Activated CD4-positive, alpha-beta T cell treated with anti-CD3 and anti-CD28 coated beads, Interleukin-10, Interleukin-2, amounts not matched to agents 100 ng/mL and 50 ng/mL, durations not matched to agents 16 hours and 8 hours (primary cell): ENCODE measurements at places on chromosomes 13 and 19.

- DNase-seq, result no peak
Observed at GRCh38 chr13:80040981-80041317, 300.0 kb downstream of the SPRY2 start.

DNA sequence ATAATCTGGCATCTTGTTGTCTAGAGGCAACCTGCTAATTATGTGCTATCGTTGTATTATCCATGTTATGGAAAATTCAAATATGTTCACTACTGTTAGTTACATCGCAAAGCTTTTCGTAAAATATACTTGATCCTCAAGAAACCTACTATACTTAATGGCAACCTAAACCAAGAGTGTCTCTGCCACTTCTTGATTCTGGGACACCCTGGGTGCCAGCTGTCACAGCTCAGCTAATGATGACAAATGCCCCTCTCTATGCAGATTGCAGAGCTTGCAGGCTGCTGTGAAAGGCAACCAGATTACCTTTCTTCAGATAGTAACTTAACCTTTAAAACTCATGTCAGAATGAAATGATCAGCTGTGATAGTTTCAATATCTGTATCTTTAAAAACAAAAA, 8.9 kb upstream of the MAB21L1 start:
- no peak for DNase-seq

DNA sequence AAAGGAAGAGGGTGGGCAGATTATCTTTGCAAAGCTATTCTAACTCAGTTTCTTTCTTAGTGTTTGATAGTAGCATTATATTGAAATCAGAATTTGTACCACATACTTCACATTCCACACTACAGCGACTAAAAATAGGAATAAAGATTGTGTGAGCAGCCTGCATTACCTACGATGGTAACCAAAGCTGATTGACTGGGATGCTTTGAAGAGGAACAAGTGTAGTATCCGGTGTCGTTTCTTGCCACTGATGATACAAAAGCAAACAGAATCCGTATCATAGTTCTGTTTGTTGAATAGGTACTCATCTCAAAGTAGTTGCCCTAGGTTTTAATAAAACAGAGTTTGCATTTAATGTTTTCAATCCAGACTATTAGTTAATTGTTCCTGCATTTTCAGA, 51.2 kb downstream of the FLT3 start:
- no peak for DNase-seq

DNA sequence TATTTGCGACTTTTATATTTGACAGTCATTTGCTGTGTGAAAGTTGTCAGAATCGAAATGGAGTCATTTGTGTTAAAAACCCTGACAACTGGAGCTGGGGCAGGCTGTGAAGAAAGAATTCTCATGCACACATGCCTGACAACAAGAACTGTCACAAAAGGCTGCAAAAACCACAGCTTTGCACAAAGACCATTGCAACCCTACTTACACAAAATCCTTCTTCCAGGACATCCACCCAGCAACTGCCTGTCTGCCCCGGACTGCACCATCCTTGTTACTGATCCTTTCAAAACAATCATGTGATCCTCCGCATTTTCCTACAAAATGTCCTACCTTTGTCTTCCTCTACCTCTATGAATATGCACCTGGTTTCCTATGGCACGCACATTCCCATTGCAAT, 66.8 kb upstream of the IRS2 start:
- no peak for DNase-seq

- DNase-seq, result peak; percentile 34
Observed at GRCh38 chr19:18002347-18002850, 5.6 kb upstream of the ARRDC2 start.

GRCh38 chr19:51330366-51330765, 11.6 kb downstream of the VSIG10L start:
- DNase-seq, result no peak

DNA sequence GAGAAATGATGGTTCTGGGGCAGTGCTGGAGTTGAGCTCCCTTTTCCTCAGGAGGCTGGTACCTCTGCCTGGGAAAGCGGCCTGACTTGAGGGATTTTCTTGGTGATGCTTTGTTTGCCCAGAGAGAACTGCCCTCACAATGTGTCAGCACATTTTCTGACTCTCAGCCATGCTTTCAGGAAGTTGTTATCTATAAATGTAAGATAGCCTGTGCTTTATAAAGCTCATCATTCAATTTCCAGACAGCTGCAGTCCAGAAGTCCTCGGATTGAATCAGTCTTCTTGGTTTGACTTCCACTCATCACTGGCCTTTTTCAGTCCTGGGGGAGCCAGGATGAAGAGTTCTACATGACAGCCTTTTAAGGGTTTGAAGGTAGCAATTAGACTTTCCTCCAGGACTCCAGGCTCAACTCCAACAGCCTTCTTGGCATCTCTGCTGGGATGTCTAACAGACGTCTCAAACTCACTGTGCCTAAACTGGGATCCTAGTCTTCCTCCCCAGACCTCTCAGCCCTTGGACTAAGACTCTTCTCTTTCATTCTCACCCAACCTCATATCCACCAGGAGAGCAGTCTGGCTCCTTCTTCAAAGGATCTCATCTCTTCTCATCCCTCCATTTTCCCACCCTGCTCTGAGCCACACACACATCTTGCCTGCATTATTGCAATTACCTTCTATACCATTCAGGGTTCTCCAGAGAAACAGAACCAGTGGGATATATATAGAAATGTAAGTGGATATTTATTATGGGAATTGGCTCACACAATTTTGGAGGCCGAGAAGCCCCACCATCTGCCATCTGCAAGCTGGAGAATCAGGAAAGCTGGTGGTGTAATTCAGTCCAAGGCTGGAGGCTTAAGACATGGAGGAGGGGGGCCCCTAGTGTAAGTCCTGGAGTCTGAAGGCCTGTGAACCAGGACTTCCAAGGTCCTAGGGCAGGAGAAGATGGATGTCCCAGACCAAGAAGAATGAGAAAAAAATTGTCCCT, 13.1 kb downstream of the ERICH6B start:
- DNase-seq, result no peak

GRCh38 chr19:5711713-5712161, 8.2 kb downstream of the LONP1 start:
- DNase-seq, result no peak

DNA sequence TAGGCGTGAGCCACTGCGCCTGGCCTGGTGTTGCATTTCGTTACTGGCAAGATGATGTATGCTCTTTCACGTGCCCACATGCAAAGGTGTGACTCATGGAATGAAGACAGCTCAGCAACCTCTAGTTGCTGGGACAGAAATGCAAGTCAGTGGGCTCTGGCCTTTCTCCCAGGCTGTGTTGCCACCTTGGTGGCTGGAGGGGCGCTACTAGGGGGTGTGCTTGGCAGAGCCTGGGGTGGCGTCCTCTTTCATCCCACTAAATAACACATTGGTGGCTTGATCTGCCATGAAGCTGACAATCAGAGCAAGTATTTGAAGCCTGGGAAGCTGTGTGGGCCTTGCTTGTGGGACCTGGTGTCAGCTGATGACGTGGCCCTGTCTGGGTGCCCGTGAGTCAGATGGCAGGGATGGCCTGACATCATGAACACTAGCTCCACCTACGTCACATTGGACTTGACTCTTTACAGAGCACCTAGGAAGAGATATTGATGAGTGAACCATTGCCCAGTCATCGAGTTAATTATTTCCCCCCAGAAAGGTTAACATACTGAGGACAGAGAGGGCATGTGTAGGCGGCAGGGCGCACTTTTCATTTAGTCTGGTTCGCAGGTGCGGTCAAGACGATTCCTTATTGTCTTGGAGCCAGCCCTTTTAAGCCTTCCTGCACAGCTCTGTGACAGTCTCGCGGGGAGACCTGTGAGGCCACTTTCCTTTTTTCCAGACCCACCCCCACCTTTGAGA, 154.2 kb downstream of the TM9SF2 start:
- DNase-seq, result peak; percentile 53

DNA sequence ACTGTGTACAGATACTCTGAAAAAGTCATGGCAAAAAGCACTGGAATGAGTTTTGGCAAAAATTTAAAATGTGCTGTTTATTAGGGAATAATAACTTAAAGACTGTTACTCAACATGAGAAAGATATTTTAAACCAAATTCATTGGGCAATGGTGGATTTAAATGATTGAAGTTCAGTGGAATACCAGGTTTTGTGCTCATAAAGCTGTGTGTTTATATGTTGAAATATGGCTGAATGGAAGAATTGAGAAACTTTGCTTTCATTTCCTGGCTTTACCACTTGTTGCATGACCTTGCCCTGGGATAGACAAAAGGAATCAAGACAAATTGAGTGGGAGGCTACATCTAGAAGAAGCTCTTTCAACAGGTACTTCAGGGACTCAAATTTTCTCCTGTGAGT, 246.4 kb downstream of the GPC5 start:
- no peak for DNase-seq

DNA sequence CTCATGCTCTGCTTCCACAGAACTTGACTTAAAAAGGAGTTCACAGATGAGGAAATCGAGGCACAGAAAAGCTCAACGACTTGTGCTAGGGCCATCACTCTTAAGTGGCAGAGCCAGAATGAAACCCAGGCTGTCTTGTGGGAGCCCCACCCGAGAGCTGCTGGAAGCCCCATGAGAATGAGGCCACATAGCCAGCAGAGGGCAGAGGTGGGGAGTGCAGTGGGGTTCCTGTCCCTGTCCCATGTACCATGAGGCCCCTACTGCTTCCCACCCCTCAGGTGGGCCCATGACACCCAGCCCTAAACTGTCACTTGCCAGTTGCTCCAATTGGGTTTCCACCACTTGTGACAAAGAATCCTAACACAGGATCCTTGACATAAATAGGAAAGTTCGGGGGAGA, 175.9 kb downstream of the IRS2 start:
- peak; percentile 13 for DNase-seq

DNA sequence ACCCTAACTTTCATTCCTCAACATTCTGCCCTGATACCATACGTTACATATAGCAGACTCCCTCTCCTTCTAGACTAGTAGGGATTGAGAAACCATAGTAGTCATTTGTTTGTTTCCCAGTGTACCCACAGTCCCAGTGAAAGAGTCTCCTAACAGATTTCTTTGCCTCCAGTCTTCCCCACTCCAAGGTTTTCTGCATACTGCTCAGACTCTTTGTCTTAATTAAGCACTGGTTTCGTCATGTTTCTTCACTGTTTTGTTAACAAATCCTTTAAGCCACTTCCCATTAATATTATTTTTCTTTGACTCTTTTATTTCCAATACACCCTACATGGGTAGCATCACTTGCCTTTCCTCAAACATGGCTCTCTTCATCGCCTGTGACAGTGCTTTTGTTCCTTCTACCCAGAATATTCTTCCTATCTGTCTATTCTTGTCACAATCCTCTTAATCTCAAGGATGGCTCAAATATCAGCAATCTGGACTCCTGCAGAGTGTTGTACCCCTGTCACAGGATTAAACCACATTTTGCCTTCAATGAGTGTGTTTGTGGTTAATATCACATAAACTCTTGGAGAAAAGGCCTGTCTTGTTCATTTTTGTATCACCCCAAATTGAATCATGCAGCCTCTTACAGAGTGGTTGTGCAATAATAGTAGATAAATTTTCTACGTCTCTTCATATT, 92.7 kb upstream of the KLF12 start:
- no peak for DNase-seq

DNA sequence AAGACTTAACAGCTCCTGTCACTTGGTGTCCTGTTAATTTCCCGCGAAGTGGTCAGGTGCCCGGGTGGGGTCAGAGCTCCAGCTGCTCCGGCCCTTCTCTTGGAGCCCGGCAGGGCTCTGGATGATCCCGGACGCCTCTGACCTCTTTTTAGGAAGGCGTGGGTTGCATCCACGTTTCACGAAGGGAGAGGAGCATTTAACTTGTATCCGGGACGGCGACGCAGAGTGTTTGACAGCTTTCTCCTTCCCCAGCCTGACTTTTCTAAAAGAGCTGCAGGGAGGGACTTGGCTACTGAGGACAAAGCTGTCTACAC, 656 bp downstream of the ZNF155 start:
- no peak for DNase-seq

DNA sequence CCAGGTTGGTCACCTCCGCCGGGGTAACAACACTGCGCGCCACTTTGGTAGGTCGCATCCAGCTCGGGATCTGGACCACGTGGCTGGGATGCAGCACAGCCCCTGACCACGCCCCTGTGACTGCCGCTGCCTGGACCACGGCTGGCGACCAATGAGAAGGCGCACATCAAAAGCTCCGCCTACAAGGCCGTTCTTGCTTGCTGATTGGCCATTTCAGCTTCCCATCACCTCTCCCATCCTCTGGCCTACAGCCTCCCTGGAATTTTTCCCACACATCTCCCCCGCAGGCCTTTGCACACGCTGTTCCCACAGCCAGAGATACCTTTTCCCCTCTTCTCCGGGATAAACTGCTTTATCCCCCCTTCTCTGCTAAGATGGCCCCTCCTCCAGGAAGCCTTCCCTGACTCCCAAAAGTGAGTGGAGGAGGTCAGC, 12.5 kb upstream of the MAP1S start:
- no peak for DNase-seq
